Iris pigment epithelial cell (primary cell): ENCODE measurements at places on chromosomes 7 and 10.
A peak's percentile ranks its signal among the peaks of the same experiment; 100 is the strongest.

DNA sequence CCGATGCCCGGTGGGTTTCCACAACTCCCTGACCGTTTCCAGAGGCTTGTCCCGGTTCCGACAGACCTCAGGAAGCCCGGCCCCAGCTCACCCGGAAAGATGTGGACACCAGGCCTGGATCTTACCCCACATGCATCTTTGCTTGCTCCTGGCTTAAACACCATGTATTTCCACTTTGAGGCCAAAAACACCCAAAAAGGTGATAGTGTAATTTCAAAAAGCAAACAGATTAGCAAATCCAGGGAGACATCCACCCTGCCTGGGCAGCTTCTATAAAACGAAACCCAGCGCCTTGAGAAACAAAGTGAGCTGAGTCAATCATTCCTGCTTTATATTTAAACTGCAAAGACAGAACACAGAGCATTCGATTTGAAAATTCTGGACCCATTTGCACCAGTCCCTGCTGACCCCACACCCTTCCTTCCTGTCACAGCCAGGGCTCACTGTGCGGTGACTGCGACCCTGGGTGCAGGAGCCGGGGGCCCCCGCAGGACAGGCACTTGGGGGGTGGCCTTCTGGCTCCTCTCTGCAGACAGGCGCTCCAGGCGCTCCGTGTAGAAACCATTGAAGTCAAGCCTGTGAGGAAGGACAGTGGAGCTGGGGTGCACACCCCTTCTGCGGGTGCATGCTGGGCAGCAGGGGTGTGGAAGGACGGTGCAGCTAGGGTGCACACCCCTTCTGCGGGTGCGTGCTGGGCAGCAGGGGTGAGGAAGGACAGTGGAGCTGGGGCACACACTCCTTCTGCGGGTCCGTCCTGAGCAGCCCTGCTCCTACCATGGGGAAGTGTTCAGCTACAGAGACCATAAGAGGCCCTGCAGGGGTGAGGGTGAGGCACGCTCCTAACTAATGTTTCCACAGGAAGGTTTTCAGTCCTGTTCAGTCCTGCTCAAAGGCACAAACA lies 2.9 kb upstream of the ADAM8 start:
- DNase-seq, result no peak

DNA sequence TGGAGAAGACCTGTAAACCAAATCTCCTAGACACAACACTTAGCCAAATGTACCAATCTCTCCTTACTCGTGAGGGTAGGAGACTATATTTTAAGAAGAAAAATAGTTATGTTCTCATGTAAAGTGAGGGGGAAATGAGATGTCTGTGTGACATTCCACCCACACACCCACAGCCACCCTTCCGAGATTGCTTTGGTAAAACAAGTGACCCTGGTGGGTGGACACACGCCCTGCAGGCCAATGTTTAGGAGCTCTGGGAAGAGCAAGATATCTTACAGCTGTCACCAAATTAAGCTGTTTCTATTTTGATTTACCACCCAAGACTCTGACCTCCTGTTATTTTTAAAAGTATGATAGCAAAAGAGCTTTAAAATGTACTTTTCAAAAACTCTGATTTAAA lies 147.2 kb upstream of the PFKP start:
- no peak for DNase-seq

GRCh38 chr7:29112721-29113120 lies 33.6 kb downstream of the CPVL start:
- no peak for DNase-seq

GRCh38 chr10:79145517-79146470 lies 77.0 kb downstream of the ZMIZ1 start:
- DNase-seq, result no peak

GRCh38 chr10:1243486-1244234 lies 187.5 kb downstream of the WDR37 start:
- no peak for DNase-seq

DNA sequence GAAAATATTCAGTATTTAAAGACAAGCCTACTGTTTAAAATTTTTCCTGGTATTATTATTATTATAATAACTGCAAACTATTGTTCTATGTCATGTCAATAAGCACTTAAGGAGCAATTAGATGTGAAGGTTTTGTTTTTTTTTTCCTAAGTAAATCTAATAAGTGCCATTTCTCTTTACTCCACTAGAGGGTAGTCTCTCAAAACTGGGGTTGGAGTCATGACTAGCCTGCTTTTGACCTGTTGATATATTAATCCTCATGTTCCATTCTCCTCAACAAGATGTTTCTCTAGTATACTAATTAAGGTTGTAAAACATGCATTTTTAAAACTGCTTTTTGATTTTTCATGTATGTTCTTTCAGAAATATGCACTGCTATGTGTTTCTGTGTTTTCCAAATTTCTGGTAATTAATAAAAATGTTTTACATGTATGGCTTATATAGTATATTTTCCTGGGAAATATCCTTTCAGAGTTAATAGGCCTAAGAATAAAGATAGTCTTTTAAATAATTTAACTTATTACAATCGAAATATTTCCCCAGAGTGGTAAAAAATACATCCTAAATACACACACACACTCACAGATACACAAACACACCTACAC lies 1.0 kb upstream of the LRRN3 start:
- peak; percentile 51 for DNase-seq

- DNase-seq, result no peak
Measured at GRCh38 chr7:56291-56913, 136.0 kb upstream of the FAM20C start.

DNA sequence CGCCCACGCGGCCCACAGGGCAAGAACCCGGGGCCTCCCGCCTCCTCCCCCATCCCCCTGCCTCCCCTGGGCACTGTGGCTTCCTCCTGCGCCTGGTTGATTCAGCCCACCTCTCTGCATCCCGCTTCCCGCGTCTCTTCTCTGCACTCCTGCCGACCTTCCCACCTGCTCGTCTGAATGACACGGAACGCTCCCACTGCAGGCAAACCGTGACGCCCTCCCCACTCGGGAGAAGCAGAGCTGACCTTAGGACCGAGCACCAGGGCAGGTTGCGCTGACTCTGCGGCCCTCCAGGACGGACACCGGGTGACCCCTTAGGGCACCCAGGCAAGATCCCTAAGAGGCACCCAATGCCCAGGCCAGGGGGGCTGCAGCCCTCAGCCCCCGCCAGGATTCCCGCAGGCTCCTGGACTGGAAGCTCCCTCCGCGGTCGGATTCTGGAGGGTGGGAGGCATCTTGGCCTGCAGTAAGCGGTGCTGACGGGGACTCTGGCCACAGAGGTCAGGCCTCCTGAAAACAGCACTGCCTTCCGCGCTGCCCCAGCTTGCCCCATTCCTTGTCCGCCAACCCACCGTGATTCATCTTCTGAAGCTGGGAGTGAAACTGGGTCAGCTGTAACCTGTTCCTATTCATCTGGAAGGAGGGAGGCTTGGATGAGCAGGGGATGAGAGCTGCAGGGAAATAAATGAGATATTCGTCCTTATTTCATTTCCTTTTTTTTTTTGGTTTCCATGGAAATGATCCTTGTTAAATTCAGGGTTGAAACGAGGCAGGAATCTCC lies 990 bp downstream of the CALML3 start:
- peak; percentile 18 for DNase-seq

DNA sequence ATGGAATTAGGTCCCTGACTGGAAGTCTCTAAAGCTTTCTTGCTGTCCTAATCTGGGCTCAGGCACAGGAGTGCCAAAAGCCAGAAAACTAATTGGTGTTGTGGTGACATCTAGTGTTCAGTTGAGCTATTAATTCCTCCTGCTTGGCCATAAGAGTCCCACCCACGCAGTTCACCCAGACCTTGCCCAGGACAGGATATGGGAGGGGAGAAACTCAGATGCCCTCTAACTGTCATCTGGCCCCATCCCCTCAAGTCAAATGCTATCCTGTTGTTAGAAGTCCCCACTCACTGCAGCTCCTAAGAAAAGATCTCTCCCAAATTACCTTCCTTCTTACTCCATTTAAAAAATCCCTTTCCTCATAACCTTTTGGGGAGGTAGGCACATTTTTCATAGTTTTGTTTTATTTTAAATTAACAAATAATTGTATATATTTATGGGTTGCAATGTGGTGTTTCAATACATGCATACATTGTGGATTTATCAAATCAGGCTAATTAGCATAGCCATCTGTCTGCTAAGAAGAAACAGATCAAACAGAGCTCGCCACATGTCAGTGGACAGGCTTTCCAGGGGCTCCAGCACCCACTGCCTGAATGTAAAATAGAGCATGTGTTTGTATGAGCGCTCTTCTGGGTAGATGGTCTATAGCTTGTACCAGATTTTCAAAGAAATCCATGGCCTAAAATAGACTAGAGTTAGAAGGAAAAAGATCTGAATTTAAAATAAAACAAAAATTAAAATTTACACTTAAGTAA lies 84.0 kb downstream of the GSAP start:
- DNase-seq, result peak; percentile 88

DNA sequence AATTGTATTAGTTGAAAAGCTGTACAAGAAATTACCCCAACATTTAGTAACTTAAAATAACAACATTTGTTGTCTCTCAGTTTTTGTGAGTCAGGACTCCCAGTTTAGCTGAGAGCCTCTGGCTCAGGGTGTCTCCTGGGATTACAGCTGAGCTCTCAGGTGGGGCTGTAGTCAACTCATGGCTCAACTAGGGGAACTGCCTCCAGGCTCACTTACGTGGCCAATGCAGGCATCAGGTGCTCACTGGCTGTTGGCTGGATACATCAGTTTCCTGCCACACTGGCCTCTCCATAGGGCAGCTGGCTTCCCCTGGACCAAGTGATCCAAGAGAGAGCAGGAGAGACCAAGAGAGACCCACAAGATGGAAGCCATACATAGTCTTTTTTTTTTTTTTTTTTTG lies 17.5 kb downstream of the CCNY start:
- no peak for DNase-seq

- DNase-seq, result no peak
Measured at GRCh38 chr7:8592167-8592566, 158.8 kb downstream of the NXPH1 start.

DNA sequence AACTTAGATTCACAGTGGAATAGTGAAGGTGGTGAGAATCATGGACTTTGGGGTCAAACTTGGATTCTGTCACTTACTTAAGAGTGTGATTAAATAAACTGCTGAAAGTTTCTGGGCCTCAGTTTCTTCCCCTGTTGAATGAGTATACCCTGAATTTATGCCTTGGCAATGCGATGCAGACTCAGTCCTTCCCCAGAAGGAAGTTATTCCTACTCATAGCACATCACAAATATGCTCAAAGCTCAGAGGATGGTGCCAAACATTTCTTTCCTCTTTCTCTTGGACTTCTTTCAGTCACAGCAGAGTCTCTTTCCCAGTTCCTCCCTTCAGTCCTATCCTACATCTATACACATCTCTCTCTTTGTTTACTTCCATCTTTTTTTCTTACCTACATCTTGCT lies 45.1 kb downstream of the ASB4 start:
- no peak for DNase-seq

DNA sequence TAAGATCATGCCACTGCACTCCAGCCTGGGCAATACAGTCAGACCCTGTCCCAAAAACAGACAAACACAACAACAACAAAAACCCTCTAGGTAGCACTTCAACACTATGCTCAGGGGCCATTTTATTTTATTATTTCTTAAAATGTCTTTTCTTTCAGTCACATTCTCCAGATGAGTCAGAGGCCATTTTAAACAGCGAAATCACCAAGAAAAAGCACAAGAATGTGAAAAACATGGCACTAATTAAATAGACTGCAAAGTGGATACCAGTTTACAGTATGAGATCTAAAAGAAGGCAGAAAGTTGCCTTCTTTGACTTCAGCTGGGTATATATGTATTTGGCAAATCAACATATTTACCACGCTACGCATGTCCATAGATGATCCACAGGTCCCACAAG lies 6.1 kb upstream of the FGL2 start:
- DNase-seq, result no peak

DNA sequence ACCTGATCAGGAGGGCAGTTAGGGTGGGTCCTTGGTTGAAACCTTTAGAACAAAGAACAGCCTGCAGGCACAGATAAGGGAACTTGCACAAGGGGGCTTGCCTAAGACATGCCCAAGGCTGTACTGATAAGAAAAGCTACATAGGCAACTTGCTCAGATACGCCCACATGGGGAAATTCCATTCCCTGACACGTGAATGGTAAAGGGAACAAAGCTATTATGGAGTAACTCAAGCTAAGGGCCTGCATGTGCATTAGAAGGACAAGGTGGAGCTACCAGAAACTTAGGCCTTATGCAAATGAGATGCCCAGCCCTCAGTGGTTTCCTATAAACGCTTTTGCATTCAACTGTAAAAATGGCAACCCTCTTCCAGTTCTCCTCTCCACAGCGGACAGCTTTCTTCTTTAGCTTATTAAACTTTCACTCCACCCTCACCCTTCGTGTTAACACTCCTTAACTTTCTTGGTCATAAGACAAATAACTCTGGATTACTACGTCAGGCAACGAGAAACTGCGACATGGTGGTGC lies 1192.1 kb upstream of the CELF2 start:
- peak; percentile 28 for DNase-seq

DNA sequence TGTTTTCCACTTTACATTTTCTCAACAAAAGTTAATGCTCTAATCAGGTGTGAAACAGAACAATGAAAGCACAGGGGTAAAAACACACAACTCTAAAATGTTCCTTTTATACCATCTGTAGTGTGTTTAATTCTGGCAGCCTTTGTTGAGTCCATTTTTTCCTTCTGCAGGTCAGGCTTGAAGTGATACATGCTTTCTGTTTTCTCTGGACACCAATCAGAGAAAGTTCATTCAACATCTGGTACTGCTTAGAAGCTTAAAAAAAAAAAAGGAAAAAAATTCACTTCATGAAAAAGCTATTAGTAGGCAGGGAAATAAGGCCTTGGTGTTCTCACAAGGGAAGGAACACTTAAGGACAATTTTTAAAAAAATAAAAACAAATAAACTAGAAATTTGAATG lies 231.3 kb upstream of the RHOBTB1 start:
- DNase-seq, result no peak

GRCh38 chr10:37236093-37236492 lies 110.7 kb downstream of the ANKRD30A start:
- DNase-seq, result no peak

- DNase-seq, result peak; percentile 25
Measured at GRCh38 chr10:88791924-88792323, 10.6 kb upstream of the LIPM start.

DNA sequence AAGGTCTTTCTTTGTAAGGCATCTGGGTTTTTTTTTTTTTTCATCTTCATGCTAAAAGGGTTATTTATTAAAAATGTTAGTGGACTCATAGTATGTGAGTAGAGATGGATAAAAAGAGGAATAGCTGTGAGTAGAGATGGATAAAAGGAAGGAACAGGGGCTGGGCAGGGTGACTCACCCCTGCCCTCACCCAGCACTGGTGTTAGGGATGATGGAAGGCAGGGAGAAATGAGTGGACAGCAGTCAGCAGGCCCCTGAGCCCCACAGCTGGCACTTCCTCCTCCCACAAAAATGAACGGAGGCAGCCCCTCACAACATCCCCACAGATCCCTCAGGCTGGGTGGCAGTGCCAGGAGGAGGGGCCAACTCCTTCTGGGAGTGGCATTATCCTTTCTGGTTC lies 39.3 kb downstream of the ANTXRL start:
- no peak for DNase-seq
